ENCODE measurements at places on chromosomes 1 and 21.

DNA sequence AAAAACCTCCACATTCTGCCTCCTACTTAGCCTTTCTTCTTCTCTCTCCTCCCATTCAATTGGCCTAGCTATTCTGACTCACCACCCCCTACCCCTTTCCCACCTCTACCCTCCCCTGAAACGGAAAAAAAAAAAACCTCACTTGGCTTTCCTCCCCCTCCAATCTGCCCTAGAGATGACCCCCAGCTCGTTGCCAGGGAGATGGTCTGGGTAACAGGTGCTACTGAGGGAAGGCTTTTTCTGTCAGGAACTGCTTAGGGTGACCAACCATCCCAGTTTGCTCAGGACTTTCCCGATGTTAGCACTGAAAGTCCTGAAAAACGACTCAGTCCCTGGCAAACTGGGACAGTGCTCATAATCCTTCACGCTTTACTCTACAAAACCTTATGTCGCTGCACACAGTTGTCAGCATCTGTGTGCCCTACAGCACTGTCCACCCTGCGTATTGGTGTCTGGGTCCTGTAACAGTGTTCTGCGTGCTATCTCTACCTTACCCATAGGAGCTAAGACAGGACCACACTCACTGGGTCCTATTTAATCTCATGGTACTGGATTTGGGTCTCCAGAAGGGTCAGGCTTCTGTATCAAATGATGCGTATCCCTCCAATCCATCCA, 7.7 kb upstream of the CADM3 start:
- DNase-seq, result no peak

GRCh38 chr1:213337025-213337678, 286.1 kb downstream of the RPS6KC1 start:
- DNase-seq, result no peak

- DNase-seq, result peak; percentile 76
These were observed 600 bp downstream of the CLK2 start for GRCh38 chr1:155272466-155273342.

GRCh38 chr1:154849645-154850131, 20.4 kb downstream of the KCNN3 start:
- no peak for DNase-seq
